ENCODE measurements at places on chromosomes 6 and 20. TPM values are rescaled to one million over a fixed set of nuclear protein-coding genes. Genes with fewer than 3 reads are reported as not detected.
A peak's percentile ranks its signal among the peaks of the same experiment; 100 is the strongest.

DNA sequence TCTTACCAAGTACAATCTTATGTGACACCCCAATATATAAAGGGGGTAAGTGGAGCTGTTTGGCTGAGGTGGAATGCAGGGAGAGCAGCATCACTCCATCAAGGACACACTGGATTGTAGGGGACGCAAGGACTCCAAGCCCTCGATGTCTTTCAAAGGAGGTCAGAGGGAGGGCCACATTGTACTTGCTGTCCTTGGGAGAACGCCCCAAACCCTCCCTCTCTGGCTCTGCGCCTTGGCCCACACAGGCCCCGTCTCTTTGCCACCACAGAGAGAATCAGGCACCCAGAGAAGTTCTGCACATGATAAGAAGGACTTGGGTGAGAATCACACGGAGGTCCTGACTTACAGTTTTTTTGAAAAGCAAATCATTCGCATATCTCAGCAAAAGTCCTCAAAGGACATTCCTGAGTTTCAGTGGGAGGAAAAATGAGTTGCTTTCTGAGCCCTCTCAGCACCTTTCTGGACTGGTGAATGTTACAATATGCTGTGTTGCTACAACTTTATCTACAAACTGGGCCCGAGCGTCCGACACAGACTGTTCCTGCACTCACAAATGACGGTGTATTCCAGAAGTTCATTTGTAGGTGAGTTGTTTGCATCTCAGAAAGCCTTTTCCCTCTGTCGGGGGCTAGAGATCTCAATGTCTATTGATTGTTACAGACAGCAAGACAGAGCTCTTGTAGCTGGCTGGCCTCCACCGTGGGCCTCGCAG, 92.5 kb upstream of the AKAP12 start:
- no peak for DNase-seq

- DNase-seq: no peak
Measured at GRCh38 chr6:77511860-77512259, 48.6 kb upstream of the HTR1B start.

- DNase-seq: no peak
Measured at GRCh38 chr6:78896227-78896626, 28.9 kb downstream of the IRAK1BP1 start.

- DNase-seq: no peak
Measured at GRCh38 chr20:21982559-21982958, 277.1 kb downstream of the PAX1 start.

GRCh38 chr6:126947070-126947469, 171.4 kb upstream of the RSPO3 start:
- DNase-seq: no peak

DNA sequence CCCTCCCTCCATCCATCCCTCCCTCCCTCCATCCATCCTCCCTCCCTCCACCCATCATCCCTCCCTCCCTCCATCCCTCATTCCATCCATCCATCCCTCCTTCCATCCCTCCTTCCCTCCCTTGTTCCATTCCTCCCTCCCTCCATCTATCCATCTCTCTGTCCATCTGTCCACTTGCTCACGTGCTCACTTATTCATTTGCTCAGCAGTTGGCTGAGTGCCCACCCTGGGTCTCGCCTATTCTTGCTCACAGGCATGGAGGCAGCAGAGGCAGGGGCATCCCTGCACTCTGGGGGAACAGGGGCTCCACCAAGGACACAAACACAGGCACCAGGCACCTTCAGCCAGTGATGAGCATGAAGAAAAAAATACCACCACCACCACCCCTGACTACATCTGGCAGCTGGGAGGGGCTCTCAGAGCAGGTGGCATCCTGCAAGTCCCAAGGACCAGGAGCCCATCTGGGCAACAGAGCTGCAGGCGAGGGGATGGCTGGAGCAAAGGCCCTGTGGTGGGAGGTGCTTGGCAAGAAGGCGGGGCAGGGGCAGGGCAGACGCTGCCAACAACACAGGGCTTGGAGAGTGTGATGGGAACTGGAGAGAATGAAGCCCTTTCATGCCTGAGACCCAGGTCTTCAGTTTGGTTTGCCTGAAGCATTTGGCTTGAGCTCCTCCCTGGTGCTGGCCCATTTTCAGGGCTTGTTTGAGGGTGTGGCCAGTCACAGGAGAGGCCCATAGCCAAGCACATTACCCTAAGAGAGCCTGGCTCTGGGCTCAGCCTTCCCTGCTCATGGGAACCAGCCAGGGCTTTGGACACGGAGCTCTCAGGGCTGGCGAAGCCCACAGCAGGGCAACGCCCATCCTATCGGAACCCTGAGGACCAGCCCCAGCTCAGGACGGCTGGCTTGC, 40.2 kb upstream of the MRGBP start:
- DNase-seq: peak; percentile 79

IL17A gene
- total RNA-seq: 0.12 TPM

HSPA12B gene
- total RNA-seq: not detected
